ENCODE measurements at places on chromosomes 13 and 19.

GRCh38 chr13:93249364-93250306, 23.0 kb downstream of the GPC6 start:
- DNase-seq = no peak

- DNase-seq = no peak
Measured at GRCh38 chr13:37766502-37766901, 103.1 kb downstream of the TRPC4 start.

GRCh38 chr19:19459707-19460251, 54.3 kb downstream of the GATAD2A start:
- no peak for DNase-seq

DNA sequence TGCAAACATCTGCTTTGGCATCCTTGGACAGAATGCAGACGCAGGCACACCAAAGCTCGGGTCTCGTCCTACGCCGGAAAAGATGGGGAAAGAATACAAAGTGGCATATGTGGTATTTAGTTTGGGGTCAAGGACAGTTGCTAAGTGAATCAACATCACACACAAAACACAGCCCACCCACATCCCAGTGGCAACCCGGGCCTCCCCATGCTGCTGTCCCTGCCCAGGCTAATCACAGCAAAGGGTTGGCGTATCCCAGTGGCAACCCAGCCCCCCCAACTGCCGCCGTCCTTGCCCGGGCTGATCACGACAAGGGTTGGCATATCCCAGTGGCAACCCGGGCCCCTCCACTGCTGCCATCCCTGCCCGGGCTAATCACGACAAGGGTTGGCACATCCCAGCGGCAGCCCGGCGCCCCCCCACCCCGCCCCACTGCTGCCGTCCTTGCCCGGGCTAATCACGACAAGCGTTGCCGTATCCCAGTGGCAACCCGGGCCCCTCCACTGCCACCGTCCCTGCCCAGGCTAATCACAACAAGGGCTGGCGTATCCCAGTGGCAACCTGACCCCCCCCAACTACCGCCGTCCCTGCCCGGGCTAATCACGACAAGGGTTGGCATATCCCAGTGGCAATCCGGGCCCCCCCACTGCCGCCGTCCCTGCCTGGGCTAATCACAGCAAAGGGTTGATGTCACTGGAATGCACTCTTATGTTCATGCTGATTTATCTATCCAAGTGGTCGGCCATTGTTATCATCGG, 167.8 kb upstream of the SOX1 start:
- DNase-seq = no peak

DNA sequence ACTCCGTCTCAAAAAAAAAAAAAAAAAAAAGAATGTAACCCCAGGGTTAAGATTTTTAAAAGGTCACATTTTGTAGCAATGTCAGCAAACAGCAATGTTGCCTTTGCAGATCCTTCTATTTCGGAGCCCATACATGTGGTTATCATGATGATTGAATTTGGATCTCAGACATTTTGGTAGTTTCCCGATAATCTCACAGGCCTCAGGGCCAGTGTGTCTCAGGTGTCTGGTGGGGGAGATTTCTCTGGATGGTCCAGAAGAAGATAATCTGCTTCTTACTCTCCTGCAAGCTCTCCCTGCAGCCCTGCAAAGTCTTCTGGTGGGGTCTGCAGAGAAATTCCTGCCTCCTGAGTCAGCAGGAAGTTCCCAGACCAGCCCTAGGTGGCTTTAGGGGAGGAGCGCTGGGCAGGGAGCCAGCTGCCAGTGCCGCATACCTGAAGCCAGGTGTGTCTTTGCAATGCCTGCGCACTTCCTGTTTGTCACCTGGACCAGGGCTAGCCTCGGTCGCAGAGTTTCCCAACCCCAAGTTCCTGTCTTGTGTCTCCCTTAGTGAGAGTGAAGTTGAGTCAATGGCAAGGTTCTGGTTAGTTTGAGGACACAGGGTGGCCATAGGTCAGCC, 1.4 kb downstream of the SH2D3A start:
- peak; percentile 87 for DNase-seq

- no peak for DNase-seq
Measured at GRCh38 chr13:76223999-76224398, 587.9 kb downstream of the LMO7 start.

DNA sequence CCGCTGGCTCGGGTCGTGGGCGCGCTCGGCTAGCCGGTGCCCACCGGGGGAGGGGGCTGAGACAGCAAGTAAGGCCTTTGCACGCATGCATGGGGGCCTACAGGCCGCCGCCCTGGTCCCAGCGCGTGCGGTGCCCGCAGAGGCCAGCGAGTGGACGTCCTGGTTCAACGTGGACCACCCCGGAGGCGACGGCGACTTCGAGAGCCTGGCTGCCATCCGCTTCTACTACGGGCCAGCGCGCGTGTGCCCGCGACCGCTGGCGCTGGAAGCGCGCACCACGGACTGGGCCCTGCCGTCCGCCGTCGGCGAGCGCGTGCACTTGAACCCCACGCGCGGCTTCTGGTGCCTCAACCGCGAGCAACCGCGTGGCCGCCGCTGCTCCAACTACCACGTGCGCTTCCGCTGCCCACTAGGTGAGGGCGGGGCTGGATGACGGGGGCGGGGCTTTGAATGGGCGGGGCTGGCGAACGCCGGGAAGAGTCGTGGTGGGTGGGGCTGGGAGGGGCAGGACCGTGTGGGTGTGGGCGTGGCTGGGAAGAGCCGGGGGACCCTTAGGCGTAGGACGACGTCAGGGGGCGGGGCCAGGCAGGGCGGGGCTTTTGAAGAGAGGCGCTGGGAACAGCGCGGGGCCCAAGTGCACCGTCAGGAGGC, 2.1 kb downstream of the CILP2 start:
- DNase-seq = peak; percentile 97

- peak; percentile 53 for DNase-seq
Measured at GRCh38 chr19:55391702-55392615, 6.2 kb downstream of the RPL28 start.

DNA sequence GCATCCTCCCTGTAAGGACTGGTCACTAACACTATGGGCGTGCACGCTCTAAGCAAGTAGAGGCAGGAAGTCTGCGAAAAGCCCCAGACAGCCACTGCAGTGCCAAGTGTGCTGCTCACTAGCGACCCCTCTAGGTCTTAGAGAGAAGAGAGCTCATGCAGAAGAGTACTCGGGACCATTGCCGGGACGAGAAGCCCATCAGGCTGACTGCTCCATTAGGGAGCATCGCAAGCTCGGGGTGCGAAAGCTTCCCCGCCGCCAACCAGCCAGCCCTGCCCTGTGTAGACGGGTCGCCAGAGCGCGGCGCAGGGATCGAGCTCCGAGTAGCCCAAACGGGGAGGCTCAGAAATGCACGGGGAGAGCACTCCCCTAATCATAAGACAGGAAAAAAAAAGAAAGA, 16.6 kb downstream of the POU4F1 start:
- DNase-seq = peak; percentile 84

DNA sequence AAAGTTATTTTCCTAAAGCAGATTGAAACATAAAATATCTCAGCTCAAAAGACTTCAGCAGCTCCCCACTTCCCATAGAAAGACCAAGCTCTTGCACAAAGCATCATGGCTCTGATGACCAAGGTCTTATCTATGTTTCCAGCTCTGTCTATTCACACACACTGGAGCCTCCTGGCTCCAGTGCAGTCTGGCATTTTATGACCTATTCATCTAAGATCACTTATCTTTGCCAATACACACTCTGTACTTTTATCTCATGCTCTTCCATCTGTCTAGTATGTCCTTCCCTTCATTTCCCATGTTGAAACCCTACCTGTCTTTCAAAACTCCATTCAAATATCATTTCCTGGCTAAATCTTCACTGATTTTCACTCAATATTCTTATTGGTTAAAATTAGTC, 74.4 kb downstream of the FGF9 start:
- no peak for DNase-seq

DNA sequence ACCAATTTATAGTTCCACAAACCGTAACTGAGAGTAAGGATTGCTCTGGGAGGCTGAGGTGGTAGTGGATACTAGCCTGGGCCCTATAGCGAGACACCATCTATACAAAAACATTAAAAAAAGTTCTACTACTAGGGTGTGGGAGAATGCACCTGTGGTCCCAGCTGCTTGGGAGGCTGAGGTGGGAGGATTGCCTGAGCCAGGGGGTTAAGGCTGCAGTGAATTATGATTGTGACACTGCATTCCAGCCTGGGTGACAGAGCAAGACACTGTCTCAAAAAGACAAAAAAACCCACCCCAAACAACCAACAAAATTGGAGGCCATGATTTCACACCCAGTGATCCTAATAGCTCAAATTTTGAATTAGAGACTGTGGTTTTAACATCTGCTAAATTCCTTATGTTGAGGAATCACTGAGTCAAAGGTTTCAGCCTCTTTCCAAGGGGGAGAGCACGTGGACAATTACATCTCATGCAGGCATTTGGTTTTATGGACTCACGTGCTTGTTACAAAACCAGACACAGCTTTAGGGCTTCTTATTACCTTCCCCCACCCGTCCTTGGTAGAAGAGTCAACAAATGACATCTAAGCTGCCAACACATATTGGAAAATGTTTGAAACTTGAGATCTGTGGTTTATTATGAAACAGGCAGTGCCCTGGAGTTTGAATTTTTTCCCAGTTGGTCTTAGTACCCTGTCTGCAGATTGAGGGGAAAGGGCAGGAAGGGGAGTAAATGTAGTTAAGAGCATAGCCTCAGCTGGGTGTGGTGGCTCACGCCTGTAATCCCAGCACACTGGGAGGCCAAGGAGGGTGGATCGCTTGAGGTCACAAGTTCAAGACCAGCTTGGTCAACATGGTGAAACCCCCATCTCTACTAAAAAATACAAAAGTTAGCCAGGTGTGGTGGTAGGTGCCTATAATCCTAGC, 18.5 kb downstream of the CYP2A6 start:
- DNase-seq = no peak

DNA sequence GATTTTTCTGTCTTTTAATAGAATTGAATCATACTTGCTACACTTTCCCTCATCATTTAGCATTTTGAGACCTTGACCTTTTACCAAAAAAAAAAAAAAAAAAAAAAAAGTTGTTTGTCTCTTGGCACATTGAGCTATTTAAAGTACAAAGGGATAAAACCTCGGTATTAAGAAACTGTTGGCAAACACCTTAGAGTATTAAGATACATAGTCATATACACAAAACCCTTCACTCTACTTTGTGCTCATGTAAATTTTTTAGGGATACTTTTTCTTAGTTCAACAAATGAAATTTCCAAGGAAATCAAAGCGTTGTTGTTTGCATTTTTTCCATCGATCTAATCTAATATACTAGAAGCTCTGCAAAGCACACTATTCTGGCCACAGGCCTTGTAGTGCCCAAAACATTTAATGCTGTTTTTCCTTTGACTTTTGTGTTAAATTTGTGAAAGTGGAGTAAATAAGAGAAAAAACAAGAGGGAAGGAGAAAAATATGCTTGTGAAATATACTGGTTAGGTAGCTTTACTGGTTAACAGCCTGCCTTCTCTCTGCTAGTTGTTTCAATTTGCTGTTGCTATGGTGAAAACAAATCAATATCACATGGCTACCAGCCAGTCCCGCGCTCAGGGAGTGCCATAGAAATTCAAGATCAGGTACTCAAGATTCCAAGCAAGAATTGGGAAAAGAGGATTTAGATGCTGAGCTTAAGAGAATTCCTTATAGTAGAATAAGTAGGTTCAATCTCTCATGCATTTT, 2.6 kb downstream of the MBNL2 start:
- no peak for DNase-seq

- no peak for DNase-seq
Measured at GRCh38 chr13:75437582-75438318, 44.2 kb downstream of the TBC1D4 start.

DNA sequence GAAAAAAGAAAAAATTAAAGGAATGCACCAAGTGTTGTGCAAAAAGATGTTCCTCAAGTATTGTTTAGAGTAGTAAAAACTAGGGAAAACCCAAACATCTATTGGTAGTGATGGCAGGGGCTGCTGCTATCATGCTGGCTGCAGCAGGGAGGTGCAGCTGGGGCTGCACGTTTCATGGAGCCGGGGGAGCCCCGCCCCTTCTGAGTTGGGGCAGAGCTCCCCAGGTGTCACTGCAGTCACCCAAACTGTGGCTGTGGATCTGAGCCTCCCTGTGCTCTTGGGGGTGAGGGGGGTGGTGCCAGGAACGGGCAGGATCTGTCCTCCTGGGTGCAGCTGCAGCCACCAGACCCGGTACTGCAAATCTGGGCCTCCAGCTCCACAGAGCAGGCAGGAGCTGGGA, 11.5 kb upstream of the UBE2S start:
- DNase-seq = no peak

- no peak for DNase-seq
Measured at GRCh38 chr13:88887045-88887662, 1216.0 kb downstream of the SLITRK5 start.

GRCh38 chr19:15265850-15266248, 33.6 kb upstream of the EPHX3 start:
- DNase-seq = no peak

- peak; percentile 79 for DNase-seq
Measured at GRCh38 chr19:46265217-46265828, 31.5 kb upstream of the HIF3A start.

DNA sequence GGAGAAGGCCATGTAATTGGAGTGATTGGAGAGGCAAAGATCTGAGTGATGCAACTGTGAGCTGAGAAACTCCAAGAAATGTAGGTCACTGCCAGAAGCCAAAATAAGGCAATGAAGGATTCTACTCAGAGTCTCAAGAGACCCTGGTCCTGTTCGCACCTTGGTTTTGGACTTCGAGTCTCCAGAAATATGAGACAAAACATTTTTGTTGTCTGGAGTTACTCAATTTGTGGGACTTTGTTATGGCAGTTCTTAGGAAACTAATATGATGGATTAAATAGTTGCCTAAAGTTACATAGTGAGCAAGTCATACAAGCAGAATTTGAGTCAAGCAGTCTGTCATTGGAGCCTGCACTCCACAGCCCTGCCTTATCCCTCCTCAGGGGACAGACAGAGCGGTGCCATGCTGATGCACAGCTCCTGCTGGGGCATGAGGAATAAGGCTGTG, 104.2 kb downstream of the ITGBL1 start:
- DNase-seq = no peak

GRCh38 chr19:46202872-46203860, 26.4 kb upstream of the IGFL1 start:
- no peak for DNase-seq

GRCh38 chr19:44955505-44956439, 592 bp downstream of the CLPTM1 start:
- DNase-seq = no peak
